ENCODE measurements at places on chromosomes 11 and 22.
A peak's percentile ranks its signal among the peaks of the same experiment; 100 is the strongest.

- DNase-seq, result no peak
Observed at GRCh38 chr11:35714882-35715627, 52.5 kb downstream of the TRIM44 start.

- DNase-seq, result peak; percentile 68
Observed at GRCh38 chr11:76152086-76152681, 54.1 kb downstream of the WNT11 start.

- no peak for DNase-seq
Observed at GRCh38 chr11:129457321-129457720, 81.7 kb downstream of the BARX2 start.

- DNase-seq, result no peak
Observed at GRCh38 chr11:24575392-24575791, 78.5 kb downstream of the LUZP2 start.

DNA sequence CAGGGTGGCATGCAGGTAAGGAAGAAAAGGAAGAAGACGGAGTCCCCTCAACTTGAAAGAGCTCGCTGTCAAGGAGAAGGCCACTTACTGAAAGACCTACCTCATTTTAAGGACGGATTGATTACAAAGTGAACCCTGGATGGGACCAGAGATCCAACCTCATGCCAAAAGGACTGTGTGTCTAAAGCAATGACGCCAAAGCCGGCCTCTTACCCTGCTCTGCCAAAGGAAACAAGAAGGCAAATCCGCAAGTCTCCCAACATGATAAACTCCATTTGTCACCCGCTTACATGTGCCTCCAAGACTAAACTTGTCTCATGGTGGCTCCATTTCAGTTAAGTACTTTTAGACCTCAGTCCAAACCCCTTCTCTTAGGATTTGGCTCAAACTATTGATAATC, 148.7 kb upstream of the MTMR2 start:
- DNase-seq, result no peak

- no peak for DNase-seq
Observed at GRCh38 chr11:17063171-17064002, 14.1 kb downstream of the RPS13 start.

- DNase-seq, result no peak
Observed at GRCh38 chr11:42596576-42597145, 715.1 kb upstream of the API5 start.

DNA sequence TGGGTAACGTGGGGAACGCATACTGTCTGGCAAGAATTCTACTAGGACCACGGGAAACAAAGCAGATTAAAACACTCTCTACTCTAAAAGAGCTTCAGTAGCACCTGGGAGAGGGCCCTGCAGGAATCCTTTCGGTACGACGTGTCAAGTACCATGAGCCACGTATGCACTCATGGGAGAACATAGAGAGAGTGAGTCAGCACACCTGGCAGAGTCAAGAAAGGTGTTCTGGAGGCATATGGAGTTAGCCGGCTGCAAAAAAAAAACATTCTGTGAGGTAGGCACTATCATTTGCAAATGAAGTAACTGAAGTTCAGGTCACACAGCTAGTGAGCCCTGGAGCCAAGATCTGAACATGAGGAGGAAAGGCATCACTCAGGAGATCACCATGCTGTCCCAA, 71.1 kb upstream of the BID start:
- no peak for DNase-seq

DNA sequence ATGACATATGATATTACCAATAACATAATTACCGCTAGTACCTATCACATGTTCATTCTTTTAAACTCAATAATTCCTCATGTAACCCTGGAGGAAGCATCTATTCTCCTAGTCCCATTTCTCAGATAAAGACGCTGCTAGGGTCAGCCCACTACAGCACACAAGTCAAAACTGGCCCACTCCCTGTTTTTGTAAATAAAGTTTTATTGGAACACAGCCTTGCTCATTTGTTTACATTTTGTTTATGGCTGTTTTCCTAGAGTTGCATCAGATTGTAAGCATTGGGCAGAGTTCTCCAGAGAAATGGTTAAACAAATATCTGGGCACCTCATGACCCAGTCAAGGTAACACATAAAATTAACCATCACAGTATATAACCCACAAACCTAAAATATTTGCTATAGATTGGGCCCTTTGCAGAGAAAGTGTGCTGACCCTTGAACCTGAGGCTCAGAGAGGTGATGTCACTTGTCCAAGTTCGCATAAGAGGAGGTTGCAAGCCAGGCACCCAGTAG, 36.8 kb downstream of the MN1 start:
- no peak for DNase-seq

DNA sequence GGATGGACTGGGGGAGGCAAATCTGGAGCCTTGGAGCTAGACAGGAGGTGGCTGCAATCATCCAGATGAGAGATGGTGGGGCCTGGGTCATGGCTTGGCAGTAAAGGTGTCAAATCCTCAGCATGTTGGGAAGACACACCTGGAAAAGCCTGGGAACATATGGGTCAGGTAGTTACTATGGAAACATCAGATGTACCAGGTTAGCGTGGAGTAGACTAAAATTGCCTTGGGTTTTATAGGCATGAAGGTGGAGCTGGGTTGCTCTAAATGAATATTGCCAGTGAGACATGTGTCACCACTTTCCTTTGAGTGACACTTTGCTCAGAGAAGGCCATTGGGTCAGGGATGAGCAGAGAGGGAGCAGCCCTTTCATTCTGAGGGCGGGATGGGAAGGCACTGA, 473.7 kb downstream of the TBC1D22A start:
- DNase-seq, result no peak

- no peak for DNase-seq
Observed at GRCh38 chr11:131353766-131354165, 16.6 kb upstream of the NTM start.

DNA sequence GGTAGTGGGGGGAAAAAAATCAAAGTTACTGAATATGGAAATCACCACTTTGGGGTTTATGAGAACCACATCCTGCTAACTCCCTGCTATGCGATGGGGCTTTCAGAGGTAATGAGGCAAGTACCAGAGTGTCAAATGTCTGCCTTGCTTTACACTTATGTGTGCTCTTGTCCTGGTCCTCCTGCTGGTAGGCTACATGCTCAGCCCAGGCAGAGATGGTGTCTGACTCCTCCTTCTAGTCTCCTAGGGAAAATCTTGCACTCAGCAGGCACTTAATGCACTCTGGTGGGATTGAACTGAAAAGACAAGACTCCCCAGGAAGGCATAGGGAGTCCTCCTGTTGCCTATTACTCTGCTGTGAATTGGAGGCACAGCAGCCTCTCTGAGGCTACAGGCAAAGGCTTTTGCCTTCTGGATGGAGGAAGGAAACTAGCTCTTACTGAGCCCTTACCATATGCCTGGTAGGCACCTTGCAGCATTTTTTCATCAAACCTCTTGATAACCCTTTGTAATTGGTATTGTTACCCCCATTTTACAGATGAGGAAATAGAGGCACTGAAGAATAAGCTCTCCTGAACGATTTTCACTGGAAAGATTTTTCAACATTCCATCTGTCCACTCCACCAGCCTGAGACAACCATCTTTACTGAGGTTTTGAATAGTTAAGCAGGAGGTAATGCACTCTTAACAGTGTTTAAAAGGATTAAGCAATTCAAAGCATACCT, 132.1 kb upstream of the PAX6 start:
- no peak for DNase-seq

DNA sequence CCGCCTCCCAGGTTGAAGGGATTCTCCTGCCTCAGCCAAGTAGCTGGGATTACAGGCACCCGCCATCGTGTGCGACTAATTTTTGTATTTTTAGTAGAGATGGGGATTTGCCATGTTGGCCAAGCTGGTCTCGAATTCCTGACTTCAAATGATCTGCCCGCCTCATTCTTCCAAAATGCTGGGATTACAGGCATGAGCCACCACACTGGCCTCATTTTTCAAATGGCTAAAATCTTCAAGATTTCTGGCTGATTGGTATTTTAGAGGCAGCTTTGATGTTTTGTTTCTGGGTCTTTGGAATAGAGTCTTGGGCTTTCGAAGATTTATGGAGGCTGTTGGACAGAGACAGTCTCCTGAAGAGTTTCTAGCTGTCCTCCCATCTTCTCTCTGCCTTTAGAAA, 5.8 kb upstream of the SLC3A2 start:
- DNase-seq, result no peak

DNA sequence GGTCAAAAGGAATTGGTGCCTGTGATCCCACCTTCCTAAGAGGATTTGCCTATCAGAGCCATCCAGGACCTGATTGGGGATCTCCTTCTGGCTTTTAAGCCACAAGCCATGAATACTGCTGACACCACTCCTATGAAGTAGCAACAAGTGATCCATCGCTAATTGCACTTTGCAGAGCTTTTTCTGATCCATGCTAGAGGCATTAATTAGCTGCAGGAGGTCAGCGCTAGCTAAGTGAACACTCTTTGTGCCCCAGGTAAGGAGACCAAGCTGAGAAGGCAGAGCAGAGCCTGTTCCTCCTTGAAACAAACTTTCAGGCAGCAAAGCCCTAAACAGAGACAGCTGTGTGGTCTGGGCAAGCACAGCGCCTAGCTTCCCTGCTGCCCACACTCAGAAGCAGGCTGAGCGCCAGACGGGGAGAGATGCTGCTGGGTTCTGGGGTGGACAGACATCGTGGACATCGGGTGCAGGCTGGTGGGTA, 122.2 kb downstream of the ABTB2 start:
- no peak for DNase-seq

- DNase-seq, result no peak
Observed at GRCh38 chr22:27564806-27565205, 236.8 kb downstream of the MN1 start.

- no peak for DNase-seq
Observed at GRCh38 chr11:101974771-101975170, 58.4 kb upstream of the ANGPTL5 start.

DNA sequence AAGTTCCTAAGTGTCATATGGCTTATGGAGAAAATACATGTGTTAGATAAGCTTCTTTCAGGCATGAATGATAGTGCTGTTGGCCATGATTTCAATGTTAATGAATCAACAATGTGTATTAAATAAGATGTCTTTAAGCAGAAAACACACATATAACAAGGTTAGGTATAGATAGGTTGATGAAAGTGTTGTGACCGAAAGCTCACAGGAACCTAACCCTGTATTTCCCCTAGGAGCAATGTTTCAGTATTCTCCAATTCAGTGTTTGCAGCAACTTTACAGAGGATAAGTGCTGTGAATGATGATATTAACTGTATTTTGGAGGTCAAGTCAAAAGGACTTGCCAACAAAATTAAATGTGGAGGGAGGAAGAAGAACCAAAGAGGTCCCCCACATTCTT, 82.8 kb upstream of the PRDM11 start:
- DNase-seq, result no peak

DNA sequence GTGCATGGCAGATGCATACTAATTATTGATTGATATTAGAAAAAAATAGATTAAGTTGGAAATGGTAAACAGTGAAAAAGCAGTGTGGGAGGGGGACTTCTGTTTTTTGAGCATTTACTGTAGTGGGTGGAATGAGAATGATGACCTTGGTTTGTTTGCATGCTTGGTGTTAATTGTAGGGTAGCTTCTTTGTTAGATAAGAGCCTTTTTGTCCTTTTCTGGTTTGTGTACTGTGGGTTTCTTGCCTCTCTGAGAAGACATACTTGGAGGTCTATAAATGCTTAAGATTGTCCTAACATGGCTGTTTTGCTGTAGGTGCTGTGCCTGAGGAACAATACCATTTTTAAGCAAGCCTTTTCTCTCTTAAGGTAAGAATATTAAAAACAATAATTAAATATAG, 17.0 kb downstream of the MRPL48 start:
- DNase-seq, result no peak

DNA sequence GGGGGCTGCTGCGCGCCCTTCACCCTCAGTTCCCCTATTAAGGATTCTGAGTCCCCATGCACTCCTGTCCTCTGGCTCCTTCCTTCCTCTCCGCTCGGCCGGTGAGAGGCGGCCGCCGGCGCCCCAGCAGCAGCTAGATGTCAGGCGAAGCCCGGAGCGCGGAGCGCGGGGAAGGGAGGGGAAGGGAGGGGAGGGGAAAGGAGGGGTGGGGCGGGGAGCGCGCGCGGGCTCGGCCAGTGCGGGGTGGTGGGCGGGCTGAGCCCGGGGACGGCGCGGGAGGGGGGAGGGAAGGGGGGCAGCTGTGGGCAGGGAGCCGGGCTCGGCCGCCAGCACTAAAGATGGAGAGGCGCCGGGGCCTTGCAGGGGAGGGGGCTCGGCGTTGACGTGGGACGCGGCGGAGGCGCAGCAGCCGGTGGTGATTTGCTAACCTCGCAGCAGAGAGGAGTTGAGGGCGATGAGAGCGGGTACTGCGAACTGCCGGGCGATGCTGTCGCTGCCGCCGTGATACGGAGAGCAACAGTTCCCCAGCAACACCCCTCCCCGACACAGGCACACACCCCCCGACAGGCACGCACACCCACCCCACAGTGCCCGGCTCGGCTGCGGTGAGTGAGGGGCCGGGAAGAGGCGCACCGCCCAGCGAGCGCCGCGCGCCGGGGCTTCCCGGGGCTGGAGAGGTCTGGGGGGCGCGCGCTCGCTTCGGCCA, at the start of gene ZBTB16:
ZBTB16 (plus strand) TSS at position 434 of the 706 bp plus-strand sequence. CDS start 3,590 bp downstream, outside the sequence.
- DNase-seq, result no peak

DNA sequence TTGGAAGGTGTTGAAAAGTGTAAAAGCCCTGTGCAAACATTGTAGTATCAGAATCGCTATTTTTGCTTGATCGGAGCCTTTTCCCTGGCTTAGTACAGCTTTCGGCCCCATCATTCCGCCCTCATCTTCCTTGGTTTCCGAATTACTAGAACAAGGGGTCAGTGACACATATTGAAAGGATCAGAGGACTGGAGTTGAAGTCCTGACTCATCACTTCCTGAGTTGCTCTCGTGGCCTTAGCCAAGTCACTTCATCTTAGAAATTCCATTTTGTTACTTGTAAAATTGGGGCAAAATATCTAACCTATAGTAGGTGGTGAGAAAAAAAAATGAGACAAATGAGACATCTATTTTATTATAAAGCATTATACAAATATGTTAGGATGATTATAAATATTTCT, 375.0 kb downstream of the NTM start:
- DNase-seq, result no peak

DNA sequence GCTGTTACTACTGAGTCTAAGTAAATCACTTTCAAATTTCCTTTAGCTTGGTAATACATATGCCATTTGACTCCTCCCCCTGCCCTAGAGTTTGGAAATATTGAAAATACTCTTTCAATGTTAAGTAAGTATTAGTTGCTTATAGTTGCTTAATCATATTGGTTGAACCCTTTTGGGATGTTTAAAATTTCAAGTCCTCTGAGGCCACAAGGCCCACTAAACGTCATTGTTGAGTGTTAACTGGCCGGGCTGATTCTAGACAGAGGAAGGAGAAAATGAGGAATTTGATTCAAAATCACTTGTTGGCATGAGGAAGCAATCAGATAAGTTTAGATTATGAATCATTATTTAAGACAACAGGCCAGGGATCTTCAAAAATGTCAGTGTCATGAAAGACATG, 8.5 kb downstream of the NAV2 start:
- DNase-seq, result no peak

DNA sequence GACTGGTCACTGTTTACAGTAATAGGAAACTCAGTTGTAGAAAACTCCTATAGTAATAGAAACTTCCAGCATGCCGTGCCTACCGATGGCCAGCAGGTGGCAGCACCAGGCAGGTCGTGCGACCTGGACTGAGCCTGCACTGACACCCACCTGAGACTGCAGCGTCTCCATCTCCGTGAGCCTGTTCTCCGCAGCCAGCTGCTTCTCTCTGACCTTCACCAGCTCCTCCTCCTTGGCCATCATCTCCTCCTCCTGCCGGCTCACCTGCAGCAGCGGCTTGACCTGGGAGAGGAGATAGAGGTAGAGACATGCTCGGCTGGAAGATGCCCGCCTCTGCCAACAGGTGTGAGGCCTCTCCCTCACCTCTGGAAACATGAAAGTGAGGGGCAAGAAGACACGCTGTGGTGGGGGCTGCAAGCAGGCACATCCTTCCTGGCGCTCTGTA, 48.5 kb downstream of the APOL1 start:
- peak; percentile 77 for DNase-seq

All from effector CD8-positive, alpha-beta T cell (primary cell).